ENCODE measurements at places on chromosomes 11 and 22.
A peak's percentile ranks its signal among the peaks of the same experiment; 100 is the strongest.

DNA sequence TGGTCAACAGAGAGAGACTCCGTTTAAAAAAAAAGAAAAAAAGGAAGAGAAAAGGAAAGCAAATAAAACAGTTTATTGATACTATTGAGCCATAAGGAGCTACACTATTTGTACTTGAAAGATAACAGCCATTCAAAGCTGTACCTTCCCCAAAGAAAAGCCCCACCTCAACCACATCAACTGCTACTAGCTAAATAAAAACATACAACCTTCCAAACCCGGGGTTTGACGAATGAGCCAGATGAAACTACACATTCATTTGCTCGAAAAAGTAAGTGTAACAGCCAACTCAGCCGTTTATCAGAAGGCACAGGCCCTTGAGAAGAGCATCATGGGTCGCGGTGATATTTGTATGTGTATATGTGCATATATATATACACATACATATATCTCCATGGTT is 78.4 kb downstream of the SIK3 start:
- DNase-seq, result no peak

GRCh38 chr22:27159016-27159415 is 501.6 kb downstream of the MIAT start:
- no peak for DNase-seq

- DNase-seq, result no peak
Measured at GRCh38 chr22:42990131-42990838, 24.7 kb downstream of the PACSIN2 start.

DNA sequence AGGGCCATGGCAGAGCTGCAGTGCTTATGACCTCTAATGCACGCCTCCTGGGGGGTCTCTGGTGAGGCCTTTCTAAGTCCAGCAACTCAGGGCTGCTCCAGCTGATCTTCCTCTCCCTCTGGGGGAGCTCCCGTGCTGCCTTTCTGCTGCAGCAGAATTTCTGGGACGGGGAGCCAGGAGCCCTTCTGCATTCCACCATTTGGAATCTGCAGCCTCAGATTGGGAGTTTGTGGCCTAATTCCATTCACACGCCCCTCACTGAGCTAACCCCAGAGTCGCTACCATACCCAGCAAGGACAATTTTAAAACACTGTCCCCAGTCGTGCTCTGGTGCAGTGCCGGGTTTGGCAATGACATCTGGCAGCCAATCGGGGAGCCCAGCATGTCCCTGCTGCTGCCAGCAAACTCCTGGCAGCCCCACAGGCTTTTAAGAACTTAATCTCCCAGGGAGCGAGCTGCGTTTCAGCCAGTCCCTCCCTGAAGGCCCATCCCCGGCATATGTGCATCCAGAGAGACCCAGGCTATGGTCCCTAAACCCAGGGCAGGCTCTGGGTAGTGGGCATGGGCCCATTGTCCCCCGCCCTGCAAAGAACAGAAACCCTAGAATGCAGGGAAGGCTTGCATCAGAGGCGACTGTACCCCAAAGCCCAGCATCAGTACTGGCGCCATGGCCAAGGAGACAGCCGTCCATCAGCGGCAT is 4.7 kb downstream of the SHANK2 start:
- DNase-seq, result no peak

DNA sequence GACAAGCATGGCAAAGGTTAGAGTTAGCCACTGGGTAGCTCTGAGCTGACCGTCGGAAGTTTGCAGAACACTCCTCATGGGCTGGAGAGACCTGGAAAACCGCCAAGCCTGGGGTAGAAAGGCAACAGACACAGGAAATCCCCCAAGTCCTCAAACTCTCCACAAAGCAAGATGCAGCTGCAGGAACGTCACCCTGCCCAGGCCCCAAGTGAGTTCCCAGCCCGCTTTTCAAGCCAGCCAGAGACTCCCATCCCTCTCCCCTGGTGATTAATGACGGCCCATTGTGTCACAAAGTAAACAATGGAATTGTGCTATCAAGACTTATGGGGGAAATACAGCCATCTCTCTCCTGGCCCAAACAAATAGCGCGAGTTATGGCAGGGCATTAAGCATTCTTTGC is 633.0 kb downstream of the TBC1D22A start:
- DNase-seq, result peak; percentile 43

GRCh38 chr11:1896923-1897322 is 5.2 kb upstream of the PRR33 start:
- DNase-seq, result no peak

DNA sequence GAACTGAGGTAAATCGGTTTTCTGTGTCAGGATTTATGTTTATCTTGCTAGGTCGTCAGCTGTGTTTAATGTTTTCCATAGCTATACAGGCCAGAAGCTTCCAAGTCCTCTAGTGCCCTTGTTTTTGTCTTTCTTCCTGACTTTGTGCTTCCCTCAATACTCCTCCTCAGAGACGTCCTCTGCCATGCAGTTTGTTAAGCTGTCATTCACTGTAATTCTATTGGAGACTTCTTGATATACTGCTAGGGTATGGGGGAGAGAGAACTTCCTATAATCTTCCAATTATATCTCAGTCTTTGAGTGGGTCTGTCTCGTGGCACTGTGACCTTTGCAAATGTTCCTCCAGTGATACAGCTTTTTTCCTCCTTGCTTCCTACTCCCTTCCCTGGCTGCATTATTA is 327.3 kb upstream of the ANO5 start:
- no peak for DNase-seq

DNA sequence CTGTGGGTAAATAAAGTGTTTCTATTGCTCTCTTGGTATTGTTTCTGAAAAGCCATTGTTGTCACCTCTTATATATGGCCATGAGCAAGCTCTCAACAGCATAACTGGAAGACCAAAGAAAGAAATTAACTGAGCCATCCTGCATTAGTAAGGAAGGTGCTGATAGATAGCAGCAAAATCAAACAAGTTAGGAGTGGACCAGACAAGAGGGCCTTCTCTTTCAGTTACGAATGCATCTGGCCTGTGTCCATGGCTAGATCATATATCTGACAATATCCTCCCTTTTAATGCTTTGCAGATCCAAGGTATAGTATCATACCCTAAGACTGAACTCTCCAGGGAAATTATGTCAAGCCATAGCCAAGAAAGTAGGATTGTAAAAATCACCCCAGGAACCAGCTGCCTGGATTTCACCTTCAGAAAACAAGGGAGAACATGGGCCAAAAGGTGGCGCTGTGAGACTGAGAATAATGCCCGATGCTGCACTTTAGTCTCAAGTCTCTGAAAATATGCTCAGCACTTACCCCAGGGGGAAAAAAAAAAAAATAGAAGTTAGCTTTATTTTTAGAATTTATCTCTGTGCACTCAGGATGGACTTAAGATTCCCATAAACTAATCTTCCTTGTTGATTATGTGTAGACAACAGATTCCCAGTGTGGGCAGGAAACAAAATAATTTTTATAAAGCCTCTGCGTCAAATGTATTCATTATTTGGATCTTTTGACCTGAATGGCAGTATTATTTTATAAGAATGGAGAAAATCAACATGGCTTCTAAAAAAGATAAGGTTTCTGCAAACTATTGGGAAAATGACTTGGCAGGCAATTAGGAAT is 415.1 kb downstream of the ETS1 start:
- peak; percentile 56 for DNase-seq

GRCh38 chr22:29219881-29220670 is 14.4 kb downstream of the EMID1 start:
- DNase-seq, result no peak

DNA sequence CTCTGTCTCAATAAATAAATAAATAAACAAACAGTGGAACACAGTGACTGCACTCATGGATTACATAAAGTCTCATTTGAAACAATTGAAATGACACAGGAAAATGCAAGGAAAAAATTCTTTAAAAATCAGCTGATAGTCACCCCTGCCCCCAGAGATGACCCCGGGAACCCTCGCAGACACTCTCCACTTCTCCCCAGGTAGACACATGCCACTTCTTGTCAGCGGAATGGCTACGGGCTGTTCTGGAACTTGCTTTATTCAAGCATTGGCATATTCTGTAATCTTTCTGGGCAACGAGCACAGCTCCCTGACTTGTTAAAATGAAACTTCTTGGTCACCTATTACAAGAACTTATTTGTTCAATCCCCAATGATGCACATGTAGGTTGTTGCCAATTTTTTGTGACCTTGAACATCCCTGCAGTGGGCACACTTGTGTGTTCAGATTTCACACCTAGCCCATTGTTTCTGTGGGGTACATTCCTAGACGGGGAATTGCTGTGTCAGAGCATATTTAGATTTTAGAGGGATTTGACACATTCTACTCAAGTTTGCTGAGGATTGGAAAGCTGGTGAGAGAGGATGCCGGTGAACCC is 32.8 kb downstream of the MYEOV start:
- no peak for DNase-seq
